ENCODE measurements at places on chromosomes 1 and 21. TPM values are rescaled to one million over a fixed set of nuclear protein-coding genes. Genes with fewer than 3 reads are reported as not detected.

DNA sequence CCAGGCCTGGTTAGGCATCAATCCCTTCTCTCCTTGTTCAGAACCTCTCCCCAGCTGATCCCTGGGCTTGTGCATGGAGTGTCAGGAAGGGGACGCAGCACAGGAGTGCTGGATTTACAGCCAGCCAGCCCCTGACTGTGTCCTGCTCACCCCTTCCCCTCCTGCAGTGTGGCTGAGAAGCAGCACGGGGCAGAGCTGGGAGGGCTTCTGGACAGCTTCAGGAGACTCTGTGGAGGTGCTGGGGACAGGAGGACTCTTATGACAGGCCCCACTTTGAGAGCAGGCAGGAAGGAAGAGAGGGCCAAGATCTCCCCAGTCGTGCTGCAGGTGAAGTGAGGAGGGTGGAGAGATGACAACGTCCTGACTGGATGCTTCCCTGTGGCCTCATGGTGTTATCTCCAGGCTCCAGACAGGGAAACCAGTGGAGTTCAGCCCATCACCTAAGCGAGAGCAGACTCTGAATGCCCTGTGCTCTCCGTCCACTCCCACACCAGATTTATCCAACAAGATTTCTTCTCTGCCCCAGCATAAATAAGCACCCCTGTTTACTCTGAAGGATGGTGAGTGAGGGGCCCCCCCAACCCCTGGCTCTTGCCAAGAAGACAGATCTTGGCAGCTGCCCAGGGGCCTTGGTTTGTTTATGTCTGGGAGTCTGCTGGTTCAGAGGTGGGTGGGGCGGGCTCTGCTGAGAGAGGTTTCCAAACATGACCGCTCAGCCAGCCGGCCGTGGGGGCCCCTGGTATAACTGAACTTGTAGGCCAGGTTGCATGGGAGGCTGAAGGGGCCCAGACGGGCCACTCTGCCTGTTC, 21.3 kb downstream of the TMCC2 start:
- peak; percentile 60 for DNase-seq

- DNase-seq, result no peak
These were observed 57.8 kb upstream of the C1orf185 start for GRCh38 chr1:51044199-51044598.

- DNase-seq, result no peak
These were observed 10.6 kb downstream of the FAF1 start for GRCh38 chr1:50949286-50949982.

DNA sequence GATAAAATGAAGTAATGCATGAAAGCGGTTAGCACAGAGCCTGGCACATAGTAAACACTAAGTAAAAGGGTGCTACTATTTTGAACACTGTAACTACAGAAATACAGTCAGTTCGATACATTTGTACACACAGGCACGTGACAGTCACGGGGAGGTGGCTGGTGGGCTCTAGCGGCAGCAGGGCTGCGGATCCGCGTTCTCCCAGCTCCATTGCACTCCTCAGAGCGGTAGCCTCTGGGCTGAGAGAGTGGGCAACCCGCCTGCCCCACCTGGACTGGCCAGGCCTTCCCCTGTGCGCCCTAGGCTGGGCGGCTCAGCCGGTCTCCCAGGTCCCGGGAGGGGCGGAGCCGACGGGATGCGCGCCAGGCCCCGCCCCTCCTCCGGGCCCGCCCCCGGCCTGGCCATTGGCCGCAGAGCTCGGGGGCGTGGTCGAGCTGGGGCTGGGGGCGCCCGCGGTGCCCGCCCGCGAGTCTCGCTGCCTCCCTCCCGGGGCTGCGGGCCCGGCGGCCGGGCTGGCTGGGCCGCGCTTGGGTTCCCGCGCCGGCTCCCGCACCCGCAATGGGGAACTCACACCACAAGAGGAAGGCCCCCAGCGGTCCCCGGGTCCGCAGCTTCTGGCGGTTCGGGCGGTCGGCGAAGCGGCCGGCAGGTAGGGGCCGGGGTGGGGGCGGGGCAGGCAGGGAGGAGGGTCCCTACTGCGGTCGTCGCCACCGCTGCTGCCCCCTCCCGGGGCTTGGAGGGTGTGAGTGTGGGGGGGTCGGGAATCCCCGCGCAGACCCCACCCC, 51.2 kb upstream of the SYNC start:
- DNase-seq, result no peak

DNA sequence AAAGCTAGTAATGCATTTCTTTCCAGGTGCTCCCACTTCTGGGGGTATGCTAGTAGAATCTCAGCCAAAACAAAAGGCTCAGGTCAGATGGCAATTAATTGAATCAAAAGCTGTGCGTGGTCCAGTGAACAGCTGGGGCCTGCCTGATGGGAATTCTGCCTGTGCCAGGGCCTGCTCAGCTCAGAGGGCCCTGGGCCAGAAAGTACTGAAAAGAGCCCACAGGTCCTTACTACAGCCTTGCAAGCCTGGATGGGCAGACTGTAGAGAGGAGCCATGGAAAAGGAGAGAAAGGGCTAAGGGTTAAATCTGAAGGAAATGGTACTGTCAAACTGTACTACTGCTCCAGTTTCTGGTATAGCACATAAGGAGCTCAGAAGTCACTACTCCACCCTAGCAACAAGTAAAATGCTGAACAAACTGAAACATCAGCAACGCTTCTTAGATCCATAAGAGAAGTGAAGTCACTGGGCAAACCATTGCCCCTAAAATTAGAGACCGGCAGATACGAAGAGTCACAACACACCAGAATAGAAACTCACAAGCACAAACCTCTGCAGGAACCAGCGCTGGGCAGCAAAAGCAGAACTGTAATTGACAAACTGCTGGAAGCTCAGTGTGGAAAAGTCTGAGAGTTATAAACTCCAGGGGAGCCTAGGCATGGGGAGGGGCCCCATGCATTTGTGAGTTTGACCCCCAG, 121.1 kb upstream of the SYT6 start:
- no peak for DNase-seq

DNA sequence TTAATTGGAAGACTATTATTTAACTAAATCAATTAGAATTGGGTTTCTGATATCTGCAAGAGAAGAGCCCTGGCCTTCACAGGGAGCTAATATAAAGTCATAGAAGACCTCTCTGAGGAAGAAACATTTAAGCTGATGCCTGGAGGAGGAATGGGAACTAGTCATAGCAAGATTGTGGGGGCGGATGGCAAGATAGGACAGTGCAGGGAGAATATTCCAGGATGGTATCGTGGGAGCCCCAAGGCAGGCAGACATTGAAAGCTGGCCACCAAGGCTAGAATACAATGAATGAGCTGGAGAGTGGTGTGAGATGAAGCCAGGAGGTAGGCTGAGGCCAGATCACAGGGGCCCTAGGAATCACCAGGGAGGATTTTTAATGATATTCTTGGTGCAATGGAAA, 20.8 kb upstream of the MYSM1 start:
- no peak for DNase-seq

- no peak for DNase-seq
These were observed 188.9 kb upstream of the TMEM51 start for GRCh38 chr1:14964711-14965055.

DNA sequence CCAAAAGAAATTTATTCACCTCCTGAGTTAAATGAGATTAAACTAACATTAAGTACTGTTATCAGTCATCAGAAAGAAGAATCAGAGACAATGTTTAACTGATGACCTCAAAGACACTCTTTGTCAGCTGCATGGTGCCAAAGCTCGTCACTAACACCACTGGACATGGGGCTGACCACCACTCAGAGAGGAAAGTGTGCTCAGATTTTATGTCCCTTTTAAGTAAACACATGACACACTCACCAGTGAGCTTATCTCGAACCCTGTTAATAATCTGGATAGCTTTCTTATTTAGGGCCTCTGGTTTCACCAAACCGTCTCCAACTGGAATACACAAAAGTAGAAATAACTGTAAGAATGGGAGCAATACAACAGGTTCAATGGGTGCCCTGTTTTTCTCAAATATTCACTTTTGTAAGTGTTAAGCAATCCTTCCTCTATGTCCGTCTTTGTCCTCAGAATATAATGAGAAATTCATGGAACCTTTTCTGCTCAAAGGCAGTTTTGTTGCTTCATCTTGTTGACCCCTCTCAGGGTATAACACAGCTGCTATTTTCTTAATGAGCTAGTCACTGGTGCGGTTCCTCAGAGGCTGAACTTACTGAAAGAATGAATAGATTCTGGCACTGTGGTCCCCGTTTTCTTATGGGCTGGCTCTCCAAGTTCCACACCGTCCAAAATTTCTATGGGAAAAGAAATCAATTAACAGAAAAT, 9.5 kb upstream of the EXOSC10 start:
- no peak for DNase-seq

DNA sequence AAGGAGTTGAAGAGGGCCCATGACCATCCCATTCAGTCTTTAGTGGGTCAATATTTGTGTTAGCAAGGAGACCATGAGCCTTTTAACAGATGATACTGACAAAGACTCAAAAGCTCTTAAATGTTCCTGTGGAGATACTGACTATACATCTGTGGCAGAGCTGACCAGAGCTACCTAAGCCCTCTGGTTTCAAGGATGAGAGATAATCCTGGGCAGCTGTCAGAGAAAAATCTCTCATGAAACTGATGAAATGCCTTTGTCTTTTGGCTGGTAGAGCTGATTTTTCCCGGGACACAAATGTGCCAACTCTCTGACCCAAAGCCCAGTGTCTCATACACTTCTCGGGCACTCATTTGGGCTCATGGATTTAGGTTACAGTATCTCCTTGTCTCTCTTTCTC, 100.9 kb downstream of the XCL2 start:
- no peak for DNase-seq

OR2T33 gene
- polyA plus RNA-seq, result not detected

FAM72B gene
- polyA plus RNA-seq, result 0.43 TPM

ST6GALNAC3 gene
- 5.1 TPM for polyA plus RNA-seq

CD1B gene
- polyA plus RNA-seq, result 0.09 TPM

SHISAL2A gene
- polyA plus RNA-seq, result 0.20 TPM

RXFP4 gene
- 0.18 TPM for polyA plus RNA-seq

LCE6A gene
- polyA plus RNA-seq, result not detected

LCE3D gene
- polyA plus RNA-seq, result not detected

Data from urinary bladder (tissue), 4 donors.